Common myeloid progenitor, CD34-positive (primary cell): ENCODE measurements at places on chromosomes 11 and 22.

DNA sequence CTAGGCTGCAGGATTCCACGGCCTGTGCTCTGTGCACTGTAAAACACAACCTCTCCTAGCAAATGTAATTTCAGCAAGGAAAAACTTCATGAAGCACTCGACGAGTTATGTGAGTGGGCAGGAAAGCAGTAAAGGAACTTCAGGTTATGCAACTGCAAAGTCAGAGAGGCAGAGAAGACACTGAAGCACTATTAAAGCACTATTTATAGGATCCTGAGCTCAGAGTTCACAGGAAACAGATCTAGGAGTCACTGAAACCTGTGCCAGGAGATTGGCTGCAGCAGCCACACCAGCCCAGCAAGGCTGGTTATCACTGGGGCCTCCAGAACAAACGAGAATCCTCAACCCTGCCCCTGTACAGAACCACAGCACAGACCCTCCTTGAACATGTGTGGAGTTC, 2.5 kb downstream of the SMIM35 start:
- DNase-seq, result peak; percentile 87

- no peak for DNase-seq
Measured at GRCh38 chr11:13884158-13884799, 78.2 kb upstream of the SPON1 start.

- DNase-seq, result no peak
Measured at GRCh38 chr11:113082341-113082955, 121.2 kb downstream of the NCAM1 start.

DNA sequence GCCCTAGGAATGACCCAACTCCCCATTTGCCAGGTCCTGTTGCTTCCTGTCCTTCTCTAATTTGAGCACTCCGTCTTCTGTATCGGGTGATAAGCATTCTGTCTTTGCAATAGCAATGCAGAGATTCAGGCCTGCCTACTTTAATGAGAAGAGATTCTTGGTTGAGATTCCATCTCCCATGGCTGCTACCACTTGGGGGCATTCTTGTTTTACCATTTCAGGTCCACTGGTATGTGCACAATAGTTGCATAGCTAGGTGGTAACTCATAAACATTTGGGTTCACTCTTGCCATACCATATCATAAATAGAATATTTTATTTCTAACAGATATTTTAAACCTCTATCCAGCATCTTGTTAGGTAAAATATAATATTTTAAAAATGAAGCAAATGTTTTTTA, 34.4 kb upstream of the CALCB start:
- DNase-seq, result no peak

- peak; percentile 29 for DNase-seq
Measured at GRCh38 chr11:64744544-64745188, 724 bp upstream of the RASGRP2 start.

DNA sequence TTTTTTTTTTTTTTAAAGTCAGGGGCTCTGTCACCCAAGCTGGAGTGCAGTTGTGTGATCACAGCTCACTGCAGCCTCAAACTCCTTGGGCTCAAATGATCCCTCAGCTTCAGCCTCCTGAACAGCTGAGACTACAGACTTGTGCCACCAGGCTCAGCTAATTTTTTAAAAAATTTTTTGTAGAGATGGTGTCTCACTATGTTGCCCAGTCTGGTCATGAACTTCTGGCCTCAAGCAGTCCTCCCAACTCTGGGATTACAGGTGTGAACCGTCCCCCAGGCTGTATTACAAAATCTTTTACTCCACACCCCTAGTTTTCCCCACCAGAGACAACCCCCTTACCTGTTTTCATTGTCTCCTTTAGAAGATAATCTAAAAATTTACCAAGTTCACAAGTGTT, 1.9 kb downstream of the CCDC117 start:
- DNase-seq, result no peak

GRCh38 chr11:19890308-19890707, 177.7 kb downstream of the NAV2 start:
- no peak for DNase-seq

GRCh38 chr11:81449588-81450156, 1284.0 kb downstream of the FAM181B start:
- no peak for DNase-seq

- peak; percentile 97 for DNase-seq
Measured at GRCh38 chr11:73982990-73983740, 522 bp upstream of the UCP2 start.

GRCh38 chr11:71086687-71087258, 165.6 kb downstream of the SHANK2 start:
- DNase-seq, result no peak

DNA sequence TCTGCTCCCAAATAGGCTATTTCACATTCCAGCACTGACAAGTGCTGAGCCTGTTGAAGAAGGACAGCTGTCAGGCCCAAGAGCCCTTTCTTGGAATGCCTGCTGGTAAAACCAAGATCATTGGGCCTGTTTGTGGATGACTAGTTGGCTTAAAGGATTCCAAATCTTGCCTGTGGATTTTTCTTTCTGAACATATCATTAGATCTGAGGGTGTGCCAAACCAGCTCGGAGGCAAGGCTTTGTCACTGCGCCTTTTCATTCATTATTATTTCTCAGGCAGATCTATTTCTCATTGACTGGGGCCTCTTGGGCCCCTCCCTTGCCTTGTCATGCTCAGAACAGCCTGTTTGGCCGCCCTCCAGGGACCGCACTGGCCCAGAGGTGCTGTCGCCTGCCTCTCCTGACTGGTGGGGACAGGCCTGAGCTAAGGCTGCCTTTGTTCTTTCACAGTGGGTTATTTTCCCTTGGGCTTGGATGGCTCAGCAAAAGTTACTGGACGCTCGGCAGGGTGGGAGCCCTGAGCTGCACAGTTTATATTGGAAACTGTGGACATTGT, 222.7 kb upstream of the SESN3 start:
- no peak for DNase-seq

GRCh38 chr11:115366826-115367225, 137.4 kb downstream of the CADM1 start:
- DNase-seq, result no peak

GRCh38 chr11:130137999-130138398, 21.6 kb upstream of the ST14 start:
- DNase-seq, result no peak
